Amygdala (tissue), 56 donors: ENCODE measurements at places on chromosomes 16 and 17.

- no peak for DNase-seq
Observed at GRCh38 chr16:59204589-59204988, 470.5 kb upstream of the GOT2 start.

DNA sequence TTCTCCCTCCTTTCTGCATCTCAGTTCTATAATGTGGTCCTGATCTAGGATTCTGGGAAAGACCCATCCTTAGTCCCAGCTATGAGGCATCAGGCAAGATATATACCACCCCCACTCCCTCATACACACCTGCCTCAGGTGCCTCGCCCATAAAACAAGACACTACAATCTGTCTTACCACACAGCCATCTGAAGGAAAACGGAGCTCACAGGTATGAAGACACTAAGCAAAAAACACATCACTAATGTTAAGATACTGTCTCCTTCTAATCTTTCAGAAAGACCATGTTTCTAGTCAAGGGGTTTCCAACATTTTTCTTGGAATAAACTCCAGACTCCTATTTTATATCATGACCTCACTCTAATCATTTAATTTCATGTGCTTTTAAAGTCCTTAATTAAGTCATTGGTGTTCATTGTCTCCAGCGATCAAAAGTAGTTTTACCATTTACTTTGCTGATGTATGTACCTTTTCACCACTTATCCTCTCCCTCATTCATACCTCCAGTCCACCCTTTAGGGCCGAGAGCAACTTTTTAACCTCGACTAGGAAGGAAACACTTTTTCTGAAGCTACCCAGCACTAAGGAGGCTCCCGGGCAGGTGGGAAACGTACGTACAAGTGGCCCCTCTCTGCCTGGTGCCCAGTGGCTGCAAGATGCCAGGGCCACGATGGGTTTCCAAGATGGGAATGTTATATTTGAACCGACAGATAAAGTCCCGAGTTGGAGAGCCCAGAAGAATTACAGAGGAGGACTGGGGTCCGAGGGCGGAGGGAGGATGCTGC, 979 bp downstream of the MAP3K14 start:
- no peak for DNase-seq

DNA sequence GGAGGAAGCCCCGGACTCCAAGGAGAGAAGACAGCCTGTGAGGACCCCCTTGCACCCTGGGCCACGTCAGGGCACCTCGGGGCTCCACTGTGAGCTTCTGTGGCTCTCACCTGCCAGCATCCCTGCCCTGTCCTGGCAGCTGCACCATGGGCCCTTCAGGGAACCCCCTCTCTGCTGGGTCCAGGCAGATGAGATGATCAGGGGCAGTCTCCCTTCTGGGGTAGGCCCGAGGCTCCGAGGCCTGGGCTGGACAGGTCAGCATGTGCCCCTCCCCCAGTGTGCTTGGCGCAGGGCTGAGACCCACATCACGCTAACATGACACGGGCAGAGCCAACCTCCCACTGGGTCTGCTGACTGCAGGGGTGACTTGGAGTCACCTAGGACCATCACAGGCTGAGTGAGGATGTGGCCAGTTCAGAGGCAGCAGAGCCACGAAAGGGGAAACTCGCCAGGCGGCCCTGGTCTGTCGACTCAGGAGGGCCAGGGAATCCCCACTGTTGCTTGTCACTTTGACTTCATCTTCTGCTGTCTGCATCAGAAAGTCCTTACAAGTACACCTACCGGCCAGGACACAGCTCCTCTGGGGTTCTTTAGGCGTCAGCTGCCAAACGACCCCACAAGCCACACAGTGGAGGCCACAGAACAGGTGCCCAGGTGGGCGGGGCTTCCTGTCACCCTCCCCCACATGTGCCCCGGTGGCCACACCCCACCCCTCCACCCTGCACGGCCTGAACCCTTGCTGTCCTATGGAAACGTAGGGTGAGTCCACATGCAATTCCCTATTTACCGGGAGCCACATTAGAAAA, 2.2 kb downstream of the GALNS start:
- no peak for DNase-seq

DNA sequence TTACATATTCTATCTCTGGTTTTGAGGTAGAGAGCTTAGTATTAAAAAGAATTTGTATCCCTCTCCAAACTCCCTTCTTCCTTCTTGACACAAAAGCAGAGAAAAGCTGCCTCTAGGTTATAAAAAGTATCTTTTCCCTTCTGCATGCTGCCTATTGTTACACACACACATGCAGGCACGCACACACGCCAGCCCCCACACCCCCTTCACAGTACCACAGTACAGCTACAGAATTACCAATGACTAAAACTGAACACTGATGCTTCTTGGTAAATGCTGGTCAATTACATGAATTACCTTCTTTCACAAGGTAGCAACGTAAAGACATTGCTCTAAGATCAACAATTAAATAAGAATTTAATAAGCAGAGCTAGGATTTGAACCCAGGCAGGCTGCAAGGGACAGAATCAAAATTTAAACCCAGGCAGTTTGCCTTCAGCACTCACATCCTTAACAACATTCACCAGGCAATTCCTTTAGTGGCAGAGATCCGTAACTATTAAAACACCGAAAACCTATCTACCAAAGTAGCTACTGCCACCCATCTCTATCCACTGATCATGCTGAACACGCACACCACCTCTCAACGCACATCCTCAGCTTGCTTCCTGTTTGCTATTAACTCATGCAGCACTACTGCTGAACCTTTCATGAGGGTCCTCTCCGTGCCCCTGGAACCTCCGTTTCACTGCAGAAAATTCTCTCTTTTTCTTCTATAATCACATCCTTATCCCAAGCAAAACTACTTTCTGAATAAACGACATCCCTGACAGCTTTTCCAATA, 37.8 kb downstream of the YWHAE start:
- no peak for DNase-seq

- DNase-seq: no peak
Observed at GRCh38 chr17:48236681-48237134, 129.1 kb downstream of the SNX11 start.

GRCh38 chr16:81624403-81624759, 154.7 kb upstream of the PLCG2 start:
- no peak for DNase-seq

DNA sequence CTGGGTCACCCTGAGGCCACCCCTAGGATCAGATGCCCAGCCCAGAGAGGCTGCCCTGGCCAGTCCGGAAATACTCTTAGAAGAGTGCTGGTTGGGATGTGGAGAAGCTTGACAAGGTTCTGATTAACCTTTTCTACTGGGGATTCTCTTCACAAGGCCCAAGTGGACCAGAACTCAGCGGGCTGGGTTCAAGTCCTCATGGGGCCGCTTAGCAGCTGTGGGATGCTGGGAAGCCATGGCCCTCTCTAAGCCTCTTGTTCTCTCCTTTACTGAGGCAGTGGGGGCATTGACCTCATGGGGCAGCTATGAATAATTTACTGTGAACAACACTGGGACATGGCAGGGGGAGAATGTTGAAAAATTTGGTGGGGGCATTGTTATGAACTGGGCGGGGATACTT, 92.8 kb downstream of the CYLD start:
- no peak for DNase-seq

- no peak for DNase-seq
Observed at GRCh38 chr16:46991729-46992704, 18.5 kb upstream of the DNAJA2 start.

DNA sequence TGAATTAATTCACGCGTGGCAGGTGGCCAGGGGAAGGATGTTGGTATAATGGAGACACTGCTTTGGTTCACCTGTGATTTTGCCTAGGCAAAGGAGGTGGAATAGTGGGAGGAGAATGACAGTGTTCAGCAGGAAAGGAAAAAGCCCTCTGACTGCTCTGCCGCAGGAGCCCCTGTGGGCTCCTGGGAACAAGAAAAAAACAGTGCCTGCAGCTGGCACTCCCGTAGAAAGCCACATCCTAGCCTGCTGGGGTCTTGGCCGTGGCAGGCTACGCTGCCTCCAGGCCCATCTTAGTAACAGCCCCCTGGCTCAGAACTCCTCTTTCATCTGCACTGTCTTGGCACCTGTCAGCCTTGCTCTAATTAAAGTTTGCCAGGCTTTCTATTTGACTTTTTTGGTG, 20.6 kb downstream of the ADORA2B start:
- peak; percentile 39 for DNase-seq

GRCh38 chr16:11057711-11058345, 113.5 kb downstream of the CLEC16A start:
- no peak for DNase-seq

- no peak for DNase-seq
Observed at GRCh38 chr17:46928467-46929261, 5.7 kb downstream of the GOSR2 start.

- DNase-seq: no peak
Observed at GRCh38 chr16:83878838-83879237, 20.1 kb upstream of the MLYCD start.

- no peak for DNase-seq
Observed at GRCh38 chr16:8931859-8932258, 31.8 kb downstream of the USP7 start.

DNA sequence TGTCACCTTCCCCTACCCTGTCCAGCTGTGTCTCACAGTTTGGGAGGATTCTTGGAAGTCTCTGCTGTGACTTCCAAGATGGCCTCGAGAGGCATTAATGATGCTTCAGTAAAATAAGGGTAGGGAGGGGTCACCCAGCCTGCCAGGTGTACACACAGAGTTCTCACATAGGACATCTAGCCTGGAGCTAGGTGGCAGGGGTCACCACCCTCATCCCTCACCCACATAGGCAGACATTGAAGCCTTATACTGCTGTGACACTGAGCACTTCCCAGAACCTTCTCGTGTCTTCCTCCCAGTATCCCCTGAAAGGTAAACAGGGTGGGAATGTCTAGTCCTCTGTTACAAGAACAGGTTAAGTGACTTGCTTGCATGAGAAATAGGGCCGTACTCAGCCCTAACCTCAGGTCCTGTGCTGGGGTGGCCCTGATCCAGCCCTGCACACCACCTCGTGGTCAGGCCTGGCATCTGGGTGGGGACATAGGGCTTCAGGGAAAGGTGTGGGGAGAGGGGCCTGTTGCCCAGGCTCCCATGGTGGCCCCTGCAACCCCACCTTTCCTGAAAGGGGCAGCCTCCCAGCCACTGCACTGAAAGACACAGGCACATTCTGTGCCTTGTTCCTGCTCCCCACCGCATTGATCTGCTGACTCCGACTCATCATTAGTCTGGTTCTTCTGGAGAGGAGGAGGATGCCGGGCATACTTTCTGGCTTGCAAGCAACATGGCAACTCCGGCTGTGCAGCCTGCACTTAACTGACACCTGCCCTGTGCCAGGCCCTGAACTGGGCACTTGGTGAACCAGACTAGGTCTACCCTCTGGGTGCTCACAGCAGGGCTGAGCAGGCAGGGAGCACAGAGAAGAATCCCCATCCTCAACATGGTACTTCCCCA, 3.6 kb upstream of the MMP15 start:
- no peak for DNase-seq

GRCh38 chr16:1572673-1573072, 39.2 kb downstream of the IFT140 start:
- DNase-seq: no peak

- DNase-seq: no peak
Observed at GRCh38 chr17:68760141-68760475, 158.9 kb upstream of the FAM20A start.

- DNase-seq: no peak
Observed at GRCh38 chr17:81365601-81366585, 29.4 kb upstream of the BAHCC1 start.

DNA sequence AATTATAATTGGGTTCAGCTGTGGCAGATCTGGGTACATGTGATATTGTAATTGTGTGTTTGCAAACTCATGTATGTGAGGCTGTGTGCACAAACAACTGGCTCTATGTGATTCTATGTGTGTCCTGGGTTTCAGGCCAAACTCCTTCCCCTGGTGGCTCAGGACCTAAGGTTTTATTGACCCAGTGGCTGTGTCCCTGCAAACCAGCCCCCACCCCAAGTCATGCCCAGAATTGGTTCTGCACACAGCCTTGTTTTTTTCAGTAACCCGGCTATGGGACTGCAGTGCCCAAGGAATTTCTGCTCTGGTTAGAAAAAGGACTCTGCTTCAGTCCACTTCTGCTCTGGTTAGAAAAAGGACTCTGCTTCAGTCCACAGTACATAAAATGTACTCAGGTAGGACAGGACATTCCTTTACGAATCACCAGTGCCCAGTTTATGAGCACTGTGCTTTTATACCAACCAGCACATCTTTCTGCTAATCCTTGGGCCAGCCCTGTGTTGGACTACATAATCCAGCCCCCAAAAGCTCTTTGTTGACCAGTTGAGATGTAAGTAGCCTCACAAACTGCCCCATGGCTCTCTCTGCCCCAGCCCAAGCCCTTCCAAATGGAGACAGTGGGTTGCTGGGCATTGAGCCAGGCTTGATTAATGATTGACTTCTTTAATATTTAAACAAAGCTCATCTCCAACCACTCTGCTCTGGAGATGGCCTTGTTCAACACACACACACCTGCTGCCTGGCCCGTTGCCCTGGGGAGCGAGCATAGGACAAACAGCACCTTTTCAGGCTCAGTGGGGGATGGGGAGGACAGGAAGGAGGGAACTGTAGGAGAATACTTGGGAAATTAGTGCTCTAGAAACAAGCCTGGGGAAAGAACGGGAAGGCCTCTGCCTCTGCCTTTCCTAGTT, 2.9 kb upstream of the KCNH6 start:
- no peak for DNase-seq

- no peak for DNase-seq
Observed at GRCh38 chr16:81453091-81453728, 8.6 kb downstream of the CMIP start.

GRCh38 chr17:50201276-50201854, at the start of gene COL1A1:
TSS of gene COL1A1 (minus strand) at chr17:50201631. CDS start at chr17:50201513, 118 bp downstream.
- DNase-seq: no peak

DNA sequence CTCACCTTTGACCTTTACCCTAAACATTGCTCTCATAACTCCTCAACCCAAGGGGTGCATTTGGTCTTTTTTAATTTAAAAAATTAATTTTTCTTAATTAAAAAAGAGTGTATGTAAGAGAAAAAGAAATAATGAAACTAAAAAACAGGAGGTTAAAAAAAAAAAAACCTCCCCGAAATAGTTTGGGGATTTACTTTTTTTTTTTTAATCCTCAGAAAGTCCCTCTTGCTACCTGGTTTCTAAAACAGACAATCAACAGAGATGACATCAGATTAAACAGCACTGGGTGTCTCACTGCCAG, 301.3 kb downstream of the SOX9 start:
- no peak for DNase-seq

DNA sequence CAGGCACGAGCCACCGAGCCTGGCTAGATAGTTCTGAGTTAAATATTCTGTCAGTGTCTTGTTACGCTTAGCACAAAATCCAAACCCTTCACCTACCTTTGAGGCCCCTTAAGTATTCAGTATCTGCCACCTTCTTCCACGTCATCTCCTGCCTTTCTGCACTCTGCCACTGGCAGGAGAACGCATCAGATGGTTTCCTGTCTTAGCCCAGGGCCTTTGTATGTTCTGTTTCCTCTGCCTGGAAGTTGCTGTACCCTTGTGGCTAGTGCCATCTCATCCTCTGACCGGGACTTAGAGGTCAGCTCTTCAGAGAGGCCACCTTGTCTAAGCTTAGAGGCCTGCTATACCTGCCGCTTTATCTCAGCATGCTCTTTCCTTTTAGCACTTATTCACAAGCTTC, 67.5 kb upstream of the LGALS9 start:
- no peak for DNase-seq
